ENCODE measurements at places on chromosomes 4 and X. TPM values are rescaled to one million over a fixed set of nuclear protein-coding genes. Genes with fewer than 3 reads are reported as not detected.

DNA sequence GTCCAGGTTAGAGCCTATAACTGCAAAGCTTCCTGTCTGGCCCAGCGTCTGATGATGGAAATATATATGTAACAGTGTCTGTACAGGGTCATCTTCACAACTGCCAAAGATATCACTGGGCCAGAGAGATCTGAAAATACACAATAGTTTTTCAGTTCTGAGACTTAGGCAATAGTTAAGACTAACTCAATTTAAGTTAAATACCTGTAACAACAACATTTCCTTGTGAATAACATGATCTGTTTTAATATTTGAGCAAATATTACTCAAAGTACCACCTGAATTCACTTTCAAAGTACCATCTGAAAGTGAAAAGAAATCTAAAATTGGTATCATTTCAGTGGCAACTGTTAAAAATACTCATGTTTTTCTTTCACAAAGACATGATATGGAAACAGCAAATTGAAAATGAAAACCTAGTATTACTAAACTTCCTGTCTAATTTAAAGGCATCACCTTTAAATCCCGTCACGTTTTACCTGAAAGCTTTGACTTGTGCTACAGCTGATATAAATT lies 9.6 kb downstream of the ZAR1 start:
- no peak for DNase-seq

DNA sequence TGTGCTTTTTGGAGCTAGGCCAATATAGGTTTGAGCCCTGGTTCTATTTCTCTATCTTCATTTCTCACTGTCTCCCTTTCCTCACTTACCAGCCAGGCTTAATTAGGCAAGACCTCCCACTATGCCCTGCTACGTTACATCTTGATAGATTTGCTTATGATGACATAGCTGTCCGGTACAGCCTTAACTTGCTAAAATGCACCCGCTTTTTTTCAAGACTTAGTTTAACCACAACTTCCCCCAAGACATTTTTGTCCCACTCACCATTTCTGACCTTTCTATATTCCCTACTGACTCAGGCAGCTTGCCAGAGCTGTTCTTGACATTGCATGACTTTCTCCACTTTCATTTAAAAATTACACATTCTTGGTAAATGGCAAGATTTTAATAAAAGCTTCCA lies 152.6 kb downstream of the MID1 start:
- DNase-seq, result peak; percentile 64

- DNase-seq, result no peak
These were observed 119.7 kb upstream of the NWD2 start for GRCh38 chr4:37124800-37125199.

GRCh38 chr4:155234206-155234605 lies 25.8 kb downstream of the NPY2R start:
- no peak for DNase-seq

GRCh38 chrX:111010111-111010510 lies 85.9 kb upstream of the PAK3 start:
- no peak for DNase-seq

DNA sequence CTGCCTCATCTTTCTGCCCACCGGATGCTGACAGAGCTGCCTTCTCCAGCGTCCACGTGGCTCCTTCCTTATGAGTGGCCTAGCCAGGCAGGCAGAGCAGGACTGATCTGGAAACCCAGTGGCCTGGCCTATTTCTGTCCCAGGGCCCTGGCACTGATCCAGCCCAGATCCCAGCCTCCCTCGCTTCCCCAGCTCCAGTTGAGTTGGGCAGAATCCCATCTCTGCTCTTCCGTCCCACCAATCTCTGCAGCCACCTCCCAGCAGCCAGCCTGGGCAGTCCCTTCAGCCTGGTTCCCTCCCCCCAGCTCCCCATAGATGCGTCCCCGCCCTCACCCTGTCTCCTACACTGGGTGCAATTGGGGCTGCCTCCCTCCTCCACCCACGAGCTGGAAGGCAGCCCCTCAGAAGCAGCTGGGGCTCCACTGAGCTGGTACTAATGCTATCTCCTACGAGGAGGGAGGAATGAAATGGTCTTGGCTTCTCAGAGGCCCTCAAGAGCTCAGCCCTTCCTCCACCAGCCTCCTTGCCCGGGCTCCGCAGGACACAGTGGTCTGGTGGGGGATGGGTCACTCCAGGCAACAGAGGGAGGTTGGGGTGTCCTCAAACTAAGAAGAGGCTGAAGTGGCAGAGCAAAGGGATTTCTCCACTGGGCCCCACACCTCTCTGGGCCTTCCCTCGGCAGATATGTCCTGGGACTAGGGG lies 94.2 kb downstream of the PJA1 start:
- DNase-seq, result no peak

DNA sequence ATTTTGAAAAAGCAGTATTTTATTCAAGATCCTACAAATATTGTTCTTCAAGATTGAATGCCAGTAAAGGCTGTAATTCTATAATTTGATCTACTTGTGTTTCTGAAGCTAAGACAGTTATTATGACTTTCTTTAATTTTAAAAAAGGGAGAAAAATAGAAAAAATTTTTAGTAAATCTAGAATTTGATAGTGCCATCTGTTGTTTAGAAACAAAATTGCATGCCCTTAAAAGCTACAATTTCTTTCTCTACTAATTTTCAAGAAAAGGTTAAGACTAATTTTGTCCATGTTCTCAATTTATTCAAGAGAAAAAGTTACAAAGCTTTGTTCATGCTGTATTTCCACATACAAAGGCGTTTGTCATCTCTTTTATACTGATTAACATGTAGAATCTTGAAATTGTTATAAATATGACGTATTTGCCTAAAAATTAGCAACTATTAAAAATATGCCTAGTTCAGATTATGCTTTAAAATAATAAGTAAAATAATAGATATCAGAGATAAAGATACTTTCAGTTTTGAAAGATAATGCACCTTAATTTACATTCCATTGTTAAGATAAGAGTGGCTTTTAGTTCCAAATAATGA lies 25.6 kb upstream of the MMRN1 start:
- DNase-seq, result no peak

The BMX gene
- total RNA-seq, result not detected
